ENCODE measurements at places on chromosomes 12 and 14.
A peak's percentile ranks its signal among the peaks of the same experiment; 100 is the strongest.

DNA sequence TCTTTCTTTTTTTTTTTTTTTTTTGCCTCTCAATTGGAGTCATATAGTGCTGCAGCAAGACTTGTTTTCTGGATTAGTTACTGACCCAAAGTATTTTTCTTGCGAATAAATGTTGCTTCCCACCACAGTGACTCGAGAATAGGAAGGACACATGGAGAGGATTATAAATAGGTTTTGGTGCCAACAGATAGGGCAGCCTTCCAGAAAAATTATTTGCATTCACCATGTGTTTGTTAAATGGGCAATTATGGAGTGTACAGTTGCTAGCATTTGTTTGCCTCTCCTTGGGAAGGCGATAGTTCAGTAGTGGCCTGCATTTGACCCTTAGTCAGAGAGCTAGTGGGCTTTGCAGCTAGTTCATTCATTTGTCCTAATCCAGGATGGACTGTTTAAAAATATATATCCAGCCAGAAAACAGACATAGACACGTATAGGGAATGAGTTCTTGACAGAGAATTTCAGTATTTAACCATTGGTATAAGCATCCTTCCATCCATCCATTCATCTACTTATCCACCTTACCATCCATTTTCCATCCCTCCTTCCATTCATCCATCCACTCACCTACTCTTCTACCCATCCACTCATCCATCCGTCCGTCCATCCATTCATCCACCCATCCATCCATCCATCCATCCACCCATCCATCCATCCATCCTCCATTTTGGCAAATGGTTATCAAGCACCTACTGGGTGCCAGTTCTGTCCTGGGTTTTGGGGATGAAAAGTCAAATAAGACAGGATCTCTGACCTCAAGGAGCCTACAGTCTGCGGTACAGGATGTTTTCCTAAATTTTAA lies 67.5 kb downstream of the CHST11 start:
- DNase-seq: peak; percentile 83

GRCh38 chr12:4145990-4146859 lies 127.3 kb upstream of the CCND2 start:
- DNase-seq: no peak

GRCh38 chr12:95323212-95323611 lies 105.6 kb downstream of the VEZT start:
- no peak for DNase-seq

- DNase-seq: no peak
Observed at GRCh38 chr12:94798113-94798512, 147.8 kb upstream of the TMCC3 start.

DNA sequence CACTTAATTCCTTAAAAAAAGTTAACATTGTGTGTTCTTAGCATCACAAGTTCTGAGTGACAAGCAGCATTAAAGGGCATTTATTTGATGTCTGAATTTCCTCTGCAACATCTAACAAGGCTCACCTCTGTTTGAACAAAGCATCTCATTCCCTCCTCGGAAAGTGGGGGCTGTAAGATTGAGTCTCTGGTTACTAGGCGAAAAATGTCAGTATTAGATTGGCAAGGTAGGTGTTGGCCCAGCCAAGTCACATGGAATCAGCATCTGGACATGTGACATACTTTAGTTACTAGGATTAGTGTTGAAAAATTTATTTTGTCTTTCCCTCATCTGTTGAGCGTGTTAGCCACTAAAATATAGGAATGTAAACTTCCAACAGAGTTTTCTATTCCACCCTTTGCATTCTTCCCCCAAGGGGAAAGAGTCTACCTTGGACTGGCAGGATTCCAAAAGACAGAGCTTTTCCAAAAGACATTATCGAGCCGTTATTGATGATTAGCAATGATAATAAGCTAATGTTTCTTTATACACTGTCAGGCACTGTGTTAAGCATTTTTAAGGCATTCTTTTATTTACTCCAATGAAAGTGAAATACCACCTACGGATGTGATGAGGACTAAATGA lies 194.9 kb upstream of the BTG1 start:
- no peak for DNase-seq

DNA sequence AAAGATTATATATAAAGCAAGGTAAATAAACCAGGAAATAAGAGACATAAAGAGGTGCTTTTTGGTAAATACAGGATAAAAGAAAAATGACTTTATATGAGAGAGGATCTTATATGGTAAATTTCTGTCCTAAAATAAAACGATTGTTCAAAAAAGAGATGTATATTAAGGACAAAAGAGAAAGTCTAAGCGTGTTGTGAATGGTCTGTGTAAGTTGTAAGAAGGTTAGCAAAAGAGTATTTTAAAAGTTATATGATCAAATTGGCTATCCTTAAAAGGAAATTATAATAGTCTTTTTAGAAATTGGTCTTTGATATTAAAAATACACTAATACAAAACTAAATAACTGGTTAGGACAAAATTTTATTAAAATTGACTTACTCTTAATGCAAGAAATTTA lies 14.1 kb upstream of the ACSM4 start:
- no peak for DNase-seq

DNA sequence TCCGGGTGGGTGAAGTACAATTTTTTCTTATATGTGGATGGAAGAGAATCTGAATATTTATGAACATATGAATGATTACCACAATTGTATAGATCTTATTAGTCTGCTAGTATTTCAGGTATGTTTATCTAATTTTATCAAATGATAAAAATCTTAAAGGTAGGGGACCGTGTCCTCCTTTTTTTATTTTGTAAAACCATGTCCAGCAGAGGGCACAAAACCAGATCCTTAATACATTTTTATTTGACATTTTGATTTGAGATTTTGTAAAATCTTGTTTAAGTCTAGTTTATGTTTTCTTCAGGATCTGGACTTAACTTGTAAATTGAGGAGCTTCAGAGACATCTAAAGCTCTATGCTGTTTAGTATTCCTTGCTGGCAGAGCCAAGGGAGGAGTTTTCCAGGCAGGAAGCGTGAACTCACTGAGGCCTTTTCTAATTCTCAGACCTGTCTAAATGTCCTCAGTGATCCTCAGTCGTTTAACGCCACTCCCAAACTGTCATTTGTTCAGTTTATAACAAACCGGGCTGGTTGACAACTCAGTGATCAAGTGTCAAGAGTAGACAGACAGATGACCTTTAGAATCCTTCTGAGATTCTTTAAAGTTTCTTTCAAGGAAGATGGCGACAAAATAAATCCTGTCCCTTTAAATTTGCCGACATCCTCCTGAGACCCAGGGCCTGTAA lies 263.9 kb downstream of the KTN1 start:
- DNase-seq: no peak

Measured in NCI-H2081 (cell line).